Stimulated activated CD4-positive, alpha-beta T cell treated with anti-CD3 and anti-CD28 coated beads, Interleukin-15, amount 100 ng/mL, for 1 hour (primary cell): ENCODE measurements at places on chromosomes 4 and X.

DNA sequence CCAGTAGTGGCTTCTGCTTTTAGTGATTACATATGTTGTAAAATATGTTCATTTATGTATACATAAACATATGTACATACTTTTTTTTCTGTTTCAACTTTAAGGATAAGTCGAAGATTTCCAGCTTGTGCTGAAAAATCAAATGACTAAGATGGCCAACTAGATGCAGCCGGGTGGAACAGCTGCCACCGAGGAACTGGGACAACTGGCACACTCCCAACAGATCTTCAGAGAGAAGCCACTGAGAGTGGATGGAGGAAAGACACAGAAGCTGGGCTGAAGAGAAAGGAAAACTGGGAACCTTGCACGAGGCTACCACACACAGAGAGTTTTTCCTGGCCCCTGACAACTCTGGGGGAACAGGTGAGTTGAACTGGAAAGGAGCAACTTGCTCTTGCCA lies 207.5 kb downstream of the FAM47B start:
- DNase-seq = no peak

GRCh38 chr4:101290654-101291053 lies 56.7 kb downstream of the PPP3CA start:
- DNase-seq = no peak

DNA sequence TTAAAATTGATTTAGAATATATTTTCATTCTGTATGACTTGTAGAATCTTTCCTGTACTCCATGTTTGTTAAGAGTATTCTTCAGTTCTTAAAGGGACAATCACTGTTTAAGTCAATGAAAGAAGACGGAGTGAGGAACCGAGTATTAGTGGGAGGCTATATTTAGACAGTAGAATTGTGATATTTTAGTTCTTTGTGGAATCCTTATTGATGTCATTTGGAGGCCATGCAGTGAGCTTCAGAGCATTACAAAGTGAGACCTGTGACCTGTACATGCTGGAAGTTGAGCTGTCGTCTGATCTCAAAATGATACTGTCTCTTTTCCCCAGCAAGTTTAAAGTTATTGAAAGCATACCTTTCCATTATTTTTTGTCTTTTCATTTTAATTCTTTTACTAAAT lies 394.7 kb downstream of the GALNTL6 start:
- DNase-seq = no peak

DNA sequence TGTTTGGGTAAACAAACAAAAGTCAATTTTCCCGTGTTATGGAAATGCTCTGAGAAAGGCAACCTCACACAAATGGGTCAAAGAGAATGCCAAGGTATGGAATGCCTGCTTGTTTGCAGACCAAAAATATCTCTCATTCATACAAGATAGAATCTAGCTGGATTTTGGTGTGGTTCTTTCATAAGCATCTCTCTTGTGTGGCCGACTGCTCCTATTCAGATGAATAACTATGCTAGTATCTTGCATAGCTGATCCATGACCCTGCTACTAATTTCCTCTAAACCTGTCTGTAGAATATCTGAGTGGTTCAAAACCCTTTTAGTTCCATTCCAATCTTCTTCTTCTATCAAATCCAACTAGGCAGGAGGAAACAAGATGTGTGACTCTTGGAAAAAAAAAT lies 28.2 kb upstream of the SORBS2 start:
- DNase-seq = no peak

DNA sequence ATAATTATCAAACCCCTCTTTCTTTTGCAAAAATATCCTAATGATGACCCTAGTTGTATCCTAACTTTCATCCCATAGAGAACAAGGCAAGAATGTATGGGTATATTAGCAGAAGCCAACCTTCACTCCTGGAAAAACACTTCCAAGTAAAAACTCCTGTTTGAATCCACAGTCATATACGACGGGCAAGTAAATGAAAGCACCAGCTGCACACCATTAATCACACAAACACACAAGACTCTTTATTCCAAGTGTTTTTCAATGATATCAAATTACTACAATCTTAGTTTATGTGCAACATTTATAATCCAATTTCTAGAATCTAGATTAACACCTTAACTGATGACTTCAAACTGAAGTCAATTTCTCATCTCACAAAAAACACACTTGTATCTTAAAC lies 22.9 kb downstream of the ACSL4 start:
- DNase-seq = no peak

GRCh38 chr4:169334335-169334734 lies 63.6 kb upstream of the SH3RF1 start:
- DNase-seq = no peak

- no peak for DNase-seq
Measured at GRCh38 chrX:69496183-69496582, 7.9 kb upstream of the NALF2 start.

DNA sequence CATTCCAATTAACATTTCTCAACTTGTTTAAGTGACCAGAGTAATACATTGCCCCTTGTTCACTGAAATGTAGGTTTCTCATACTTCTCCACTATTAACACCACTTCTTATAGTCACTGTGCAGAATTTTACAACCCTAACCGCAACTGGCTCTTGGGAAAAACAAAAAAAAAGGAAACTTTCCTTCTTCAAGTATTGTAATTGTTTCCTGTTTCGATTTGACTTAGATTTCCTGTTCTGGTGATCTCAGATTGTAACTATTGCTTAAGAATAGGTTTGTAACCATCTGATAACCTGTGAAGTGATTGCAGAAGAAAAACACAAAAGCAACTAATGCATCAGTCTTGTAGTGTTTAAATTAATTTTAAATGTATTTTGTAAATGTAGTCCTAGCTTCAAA lies 594.7 kb upstream of the GALNT7 start:
- DNase-seq = no peak

- no peak for DNase-seq
Measured at GRCh38 chrX:12896935-12897334, 9.5 kb upstream of the TLR8 start.

DNA sequence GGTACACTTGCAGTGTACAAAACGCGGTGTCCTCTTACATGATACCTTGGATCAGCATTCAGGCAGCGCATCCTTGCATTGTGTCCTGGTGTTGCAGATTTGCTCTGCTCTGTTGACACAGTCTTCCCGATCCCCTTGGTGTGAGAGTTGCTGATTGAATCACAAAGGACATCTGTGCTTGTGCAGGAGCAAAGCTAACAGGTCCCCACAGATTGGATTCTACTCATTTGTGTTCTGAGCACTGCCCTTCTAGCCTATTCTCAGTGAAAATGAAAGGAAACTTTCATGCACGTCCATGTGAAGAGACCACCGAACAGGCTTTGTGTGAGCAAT lies 171.4 kb downstream of the FRMPD4 start:
- DNase-seq = no peak

DNA sequence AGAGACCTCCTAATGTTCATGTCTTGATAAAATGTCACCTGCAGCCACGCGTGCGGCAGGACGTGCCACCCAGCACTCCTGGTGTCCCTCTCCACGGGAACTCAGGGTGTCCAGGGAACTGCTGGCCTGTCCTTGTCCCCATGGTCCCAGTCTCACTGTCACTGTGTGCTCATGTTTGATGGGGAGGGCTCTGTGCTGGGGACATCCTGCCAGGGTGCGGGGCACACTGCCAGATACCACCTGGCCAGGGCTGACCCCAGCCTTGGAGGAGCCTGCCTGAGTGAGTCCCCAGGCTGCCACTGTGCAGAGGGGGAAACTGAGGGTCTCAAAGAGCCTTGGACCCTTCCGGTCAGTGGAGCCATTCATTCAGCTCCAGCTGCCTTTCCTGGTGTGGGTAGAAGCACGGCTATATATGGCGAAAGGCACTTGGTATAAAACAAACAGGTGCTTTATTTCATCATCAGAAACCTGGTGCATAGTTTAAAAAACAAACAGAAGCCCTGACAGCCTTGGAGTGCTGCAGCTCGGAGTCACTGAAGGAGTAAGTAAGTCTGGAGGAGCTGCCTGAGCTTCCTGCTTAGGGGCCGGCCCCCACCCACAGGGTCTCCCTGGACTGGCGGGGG lies 33.0 kb downstream of the NOP14 start:
- DNase-seq = no peak

GRCh38 chr4:165118256-165118909 lies 5.7 kb upstream of the TMEM192 start:
- DNase-seq = no peak

- DNase-seq = no peak
Measured at GRCh38 chr4:82890528-82890900, 439 bp downstream of the SEC31A start.

- no peak for DNase-seq
Measured at GRCh38 chr4:57071326-57071725, 38.9 kb downstream of the IGFBP7 start.

- DNase-seq = no peak
Measured at GRCh38 chrX:145727476-145727875, 90.2 kb upstream of the SLITRK2 start.
